ENCODE measurements at places on chromosomes 12 and 14.
A peak's percentile ranks its signal among the peaks of the same experiment; 100 is the strongest.

DNA sequence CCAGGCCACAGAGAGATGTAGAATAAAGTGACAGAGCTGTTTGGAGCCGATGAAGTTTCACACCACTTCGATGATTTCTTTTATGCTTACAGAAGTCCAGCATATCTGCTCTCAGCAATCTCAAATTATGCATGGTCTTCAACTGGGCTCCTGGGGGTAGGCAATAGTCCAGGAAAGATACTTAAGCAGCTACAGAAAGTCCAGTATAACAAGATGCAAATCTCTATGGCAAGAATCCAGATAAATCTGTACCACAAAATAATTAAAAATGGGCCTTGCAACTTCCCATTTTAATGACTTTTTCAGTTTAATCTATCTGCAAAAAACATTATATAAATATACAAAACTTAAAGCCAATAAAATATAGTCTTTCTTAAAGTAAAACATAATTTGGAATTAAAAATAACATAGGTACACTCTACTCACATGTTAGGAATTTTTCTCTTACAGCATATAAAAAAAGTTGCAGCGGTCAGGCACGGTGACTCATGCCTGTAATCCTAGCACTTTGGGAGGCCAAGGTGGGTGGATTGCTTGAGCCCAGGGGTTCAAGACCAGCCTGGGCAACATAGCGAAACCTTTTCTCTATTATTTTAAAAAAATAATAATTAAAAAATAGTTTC lies 20.5 kb upstream of the RAD51AP1 start:
- no peak for DNase-seq

GRCh38 chr14:57957441-57957840 lies 91.5 kb upstream of the SLC35F4 start:
- DNase-seq, result no peak

DNA sequence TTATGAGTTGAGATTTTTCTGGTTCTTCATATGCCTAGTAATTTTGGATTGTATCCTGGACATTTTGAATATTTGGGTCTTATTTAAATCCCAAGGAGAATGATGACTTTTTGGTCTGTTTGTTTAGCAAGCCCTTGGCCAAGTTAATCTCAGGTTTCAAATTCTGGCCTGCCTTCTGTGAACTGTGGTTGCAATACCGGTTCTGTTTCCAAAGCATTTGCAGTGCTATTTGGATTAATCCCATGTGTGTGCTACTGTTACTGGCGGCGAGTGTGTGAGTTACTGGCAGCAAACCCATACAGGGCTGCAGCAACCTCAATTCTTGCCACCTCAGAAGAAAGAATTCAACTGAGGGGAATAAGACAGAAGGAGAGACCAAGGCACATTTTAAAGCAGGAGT lies 51.1 kb downstream of the TMEM260 start:
- no peak for DNase-seq

GRCh38 chr14:91374287-91374878 lies 43.2 kb downstream of the CCDC88C start:
- no peak for DNase-seq

GRCh38 chr14:70166530-70167203 lies 22.1 kb downstream of the SLC8A3 start:
- DNase-seq, result no peak

GRCh38 chr12:24718617-24719016 lies 230.3 kb downstream of the BCAT1 start:
- DNase-seq, result no peak

- DNase-seq, result peak; percentile 88
Observed at GRCh38 chr12:52980650-52981423, 25.4 kb upstream of the EIF4B start.

DNA sequence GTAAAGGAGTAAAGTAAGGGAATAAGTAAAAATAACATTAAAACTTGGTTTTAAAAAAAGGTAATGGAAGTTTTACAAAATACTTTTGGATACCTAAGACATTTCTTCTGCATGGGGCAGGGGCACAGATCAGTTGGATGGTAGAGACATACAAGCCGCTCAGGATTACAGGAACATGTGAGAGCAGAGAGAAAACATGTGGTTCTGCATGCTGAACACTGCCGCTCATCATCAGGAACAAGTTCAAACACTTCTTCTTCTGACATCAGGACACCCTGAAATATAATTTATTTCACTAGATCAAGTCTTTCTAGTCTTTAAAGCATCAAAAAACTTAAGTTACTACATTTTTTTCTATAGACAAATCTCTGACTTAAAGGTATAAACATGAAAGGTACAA lies 60.9 kb upstream of the SLC6A13 start:
- no peak for DNase-seq

DNA sequence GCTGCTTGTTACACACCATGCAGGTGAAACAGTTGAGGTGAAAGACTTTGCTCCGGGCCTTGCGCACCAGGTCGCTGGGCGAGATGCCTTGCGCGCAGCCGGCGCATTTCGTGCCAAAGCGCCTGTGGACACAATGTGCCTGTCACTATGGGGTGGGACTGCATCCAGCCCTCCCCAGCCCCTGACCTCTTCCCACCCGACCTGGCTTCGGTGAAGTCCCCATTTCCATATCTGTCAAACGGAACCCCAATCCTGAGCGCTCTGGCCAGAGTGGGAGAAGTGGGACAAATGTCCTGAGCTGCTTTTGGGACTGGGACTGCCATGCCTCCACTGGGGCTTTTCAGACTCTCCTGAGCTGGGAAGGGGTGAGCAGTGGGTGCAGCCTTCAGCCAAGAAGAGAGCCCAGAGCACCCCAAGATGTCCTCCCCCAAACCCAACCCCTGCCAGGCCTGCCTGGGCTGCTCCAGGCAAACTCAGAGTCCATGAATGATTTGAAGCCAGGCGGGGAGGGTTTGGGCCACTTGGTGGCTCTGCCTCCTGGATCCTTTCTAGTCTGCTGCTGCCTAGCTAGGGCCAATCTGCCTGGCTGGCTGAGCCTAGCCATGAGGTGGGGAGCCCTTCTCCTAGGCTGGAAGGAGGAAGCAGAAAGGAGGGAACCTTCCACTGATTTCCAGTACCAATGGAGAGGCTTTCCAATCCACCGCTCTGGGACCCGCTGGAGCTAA lies 2.3 kb downstream of the LHX5 start:
- DNase-seq, result no peak

- DNase-seq, result no peak
Observed at GRCh38 chr14:34596891-34597290, 33.1 kb downstream of the SNX6 start.

DNA sequence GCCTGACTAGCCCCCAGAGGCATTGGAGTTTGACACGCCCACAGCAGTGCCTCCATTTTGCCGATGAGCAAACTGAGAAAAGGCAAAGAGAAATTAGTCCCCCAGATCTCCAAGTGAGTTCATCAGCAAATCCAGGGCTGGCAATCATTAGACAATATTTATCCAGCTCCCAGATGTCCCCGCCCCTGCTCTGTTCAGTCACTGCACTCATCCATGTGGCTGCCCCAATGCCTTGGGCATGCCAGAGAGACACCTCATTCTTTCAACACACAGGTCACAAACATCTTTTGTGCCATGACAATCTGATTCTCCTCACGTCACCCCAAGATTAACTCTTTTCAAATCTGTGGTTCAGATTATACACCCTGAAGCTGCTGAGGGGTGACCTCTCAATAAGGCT lies 43.5 kb downstream of the DPF3 start:
- no peak for DNase-seq

- no peak for DNase-seq
Observed at GRCh38 chr14:94660306-94660946, 48.2 kb downstream of the SERPINA3 start.

DNA sequence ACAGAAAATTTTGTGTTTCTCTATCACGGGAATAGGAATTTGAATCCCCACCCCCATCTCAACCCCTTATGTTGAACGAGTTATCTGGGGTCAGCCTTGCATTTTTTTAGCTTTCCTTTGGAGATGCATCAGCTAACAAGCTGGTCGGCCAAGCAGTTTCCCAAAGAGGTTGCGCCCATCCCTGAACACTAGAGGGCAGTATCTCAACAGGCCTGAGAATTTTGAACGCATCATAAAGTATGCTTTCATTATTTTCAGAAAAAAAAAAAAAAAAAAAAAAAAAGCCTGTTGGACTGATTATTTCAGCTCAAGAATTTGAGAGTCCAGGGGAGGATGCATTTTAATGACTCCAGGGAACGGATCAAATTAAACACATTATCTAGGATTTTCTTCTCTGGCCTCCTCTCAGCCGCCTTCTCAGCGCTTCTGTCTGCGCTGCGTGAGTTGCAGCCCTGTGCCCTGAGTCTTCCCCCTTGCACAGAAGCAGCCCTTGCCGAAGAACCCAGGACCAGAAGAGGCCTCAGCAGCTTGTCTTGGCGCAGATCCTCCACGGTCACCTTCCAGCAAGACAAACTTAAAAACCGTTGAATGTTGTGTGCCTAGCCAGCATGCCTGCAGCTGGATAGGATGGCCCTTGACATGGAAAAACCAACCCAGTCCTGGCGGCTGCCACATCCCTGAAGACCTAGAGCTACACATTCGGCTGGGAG lies 76.6 kb upstream of the GZMB start:
- DNase-seq, result peak; percentile 69

DNA sequence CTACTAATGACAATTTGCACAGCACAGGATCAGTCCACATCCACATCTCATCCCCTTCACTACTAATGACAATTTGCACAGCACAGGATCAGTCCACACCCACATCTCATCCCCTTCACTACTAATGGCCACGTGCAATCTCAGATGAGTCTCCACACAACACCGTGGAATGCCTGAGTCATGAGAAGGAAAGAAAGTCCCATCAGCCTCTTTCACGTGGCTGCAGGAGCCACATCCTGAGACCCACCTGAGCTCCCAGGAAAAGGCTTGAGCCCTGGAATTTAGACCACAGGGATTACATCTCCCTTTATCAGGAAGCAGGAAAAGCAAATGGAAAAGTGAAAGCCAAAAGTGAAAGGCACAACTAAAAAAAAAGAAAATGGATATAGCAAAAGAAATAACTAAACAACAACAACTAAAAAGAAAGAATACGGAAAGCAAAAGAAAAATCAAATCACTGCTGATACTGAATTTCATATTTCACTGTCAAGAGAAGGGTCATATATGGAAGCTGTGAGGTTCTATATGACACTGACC lies 1300.5 kb downstream of the TMEM121 start:
- DNase-seq, result no peak

GRCh38 chr12:56020423-56021184 lies at the start of gene IKZF4:
Gene IKZF4 (plus strand): TSS chr12:56021043. CDS start chr12:56021494, 451 bp downstream.
- peak; percentile 69 for DNase-seq

- DNase-seq, result peak; percentile 37
Observed at GRCh38 chr12:26028953-26029735, 70.7 kb downstream of the RASSF8 start.

DNA sequence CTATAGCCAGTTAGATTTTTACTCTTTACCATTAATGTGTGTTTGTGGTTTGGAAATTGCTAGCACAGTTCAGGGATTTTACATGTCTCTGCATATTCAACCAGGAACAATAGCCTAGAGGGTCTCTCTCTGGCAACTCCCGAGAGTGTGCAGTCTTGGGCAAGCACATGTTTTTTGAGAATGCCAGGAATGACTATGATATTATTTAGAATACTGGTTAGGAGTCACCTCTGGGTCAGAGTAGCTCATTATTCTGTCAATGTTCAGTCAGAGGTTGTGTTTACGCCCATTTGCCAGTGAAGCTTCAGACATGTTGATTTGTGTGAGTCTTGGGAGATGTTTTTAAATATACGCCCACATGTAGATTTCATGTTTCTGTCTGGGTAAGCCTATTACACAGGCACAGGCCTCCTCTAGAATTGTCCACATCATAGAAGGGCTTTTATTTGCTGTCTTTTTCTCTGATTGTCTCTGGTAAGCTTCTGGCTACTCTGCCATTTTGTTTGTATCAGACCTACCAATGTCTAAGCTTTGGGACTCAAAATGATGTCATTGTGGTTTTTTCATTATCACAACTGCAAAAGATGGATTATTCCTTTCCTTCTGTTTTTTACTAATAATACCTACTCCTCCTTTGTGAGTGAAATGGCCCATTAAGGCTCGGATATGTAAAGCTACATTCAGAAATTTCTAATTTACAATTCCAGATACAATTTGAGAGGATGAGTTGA lies 203.1 kb upstream of the PPFIA2 start:
- DNase-seq, result no peak

DNA sequence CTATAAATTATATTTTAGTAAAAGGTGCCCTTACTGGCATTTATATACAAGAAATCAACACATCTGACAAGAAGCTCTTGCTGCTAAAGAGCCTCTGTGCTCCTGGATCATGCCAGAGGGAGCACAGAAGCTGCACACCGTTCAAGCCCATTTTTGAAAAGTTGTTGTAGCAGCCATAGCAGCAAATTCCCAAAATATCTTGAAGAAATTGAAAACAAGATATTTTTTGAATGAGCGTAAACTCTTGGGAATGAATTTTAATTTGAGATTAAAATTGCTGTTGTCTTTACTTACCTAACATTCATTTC lies 540 bp upstream of the CLEC2D start:
- DNase-seq, result no peak

DNA sequence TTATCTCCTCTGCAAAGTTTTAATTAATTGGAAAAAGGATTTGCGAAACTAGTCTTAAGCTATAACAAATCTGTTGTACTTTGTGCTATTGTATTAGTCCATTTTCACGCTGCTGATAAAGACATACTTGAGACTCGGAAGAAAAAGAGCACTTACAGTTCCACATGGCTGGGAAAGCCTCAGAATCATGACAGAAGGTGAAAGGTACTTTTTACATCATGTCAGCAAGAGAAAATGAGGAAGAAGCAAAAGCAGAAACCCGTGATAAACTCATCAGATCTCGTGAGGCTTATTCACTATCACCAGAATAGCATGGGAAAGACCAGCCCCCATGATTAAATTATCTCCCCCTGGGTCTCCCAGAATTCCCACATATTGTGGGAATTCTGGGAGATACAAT lies 118.1 kb upstream of the PRKD1 start:
- DNase-seq, result no peak

DNA sequence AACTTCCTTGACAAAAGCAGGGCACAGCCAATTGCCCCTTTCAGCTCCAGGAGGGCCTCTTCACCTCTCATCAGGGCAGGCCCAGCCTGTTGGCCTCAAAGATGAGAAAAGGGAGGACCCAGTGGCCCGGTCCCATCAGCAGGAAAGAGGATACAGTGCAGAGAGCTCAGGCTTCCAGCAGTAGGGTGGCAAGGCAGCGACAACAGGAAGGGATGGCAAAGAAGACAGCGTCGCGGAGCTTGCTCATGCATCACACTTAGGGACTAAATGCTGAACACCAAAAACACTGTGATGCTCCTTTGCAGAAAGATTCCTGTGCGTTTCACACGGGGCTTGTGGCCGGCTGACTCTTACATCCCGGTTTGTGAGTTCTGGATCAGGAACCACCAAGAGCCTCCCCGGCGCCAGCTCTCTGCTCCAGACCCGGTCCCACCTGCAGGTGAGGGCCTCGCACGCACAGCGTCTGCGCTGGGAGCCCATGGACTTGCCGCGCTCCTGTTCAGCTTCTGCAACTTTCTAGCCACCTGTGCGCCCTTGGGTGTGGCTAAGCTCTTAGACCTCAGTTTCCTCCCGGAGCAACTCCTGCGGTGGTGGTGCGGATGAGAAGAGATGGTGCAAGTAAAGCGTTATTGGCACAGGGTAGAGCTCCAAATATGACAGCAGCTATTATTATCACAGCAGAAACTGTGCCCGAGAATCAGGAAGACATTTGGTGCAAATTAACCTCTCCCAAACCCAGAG lies 15.3 kb upstream of the BCL7A start:
- DNase-seq, result no peak

All from iPS-NIHi11 (cell line).